ENCODE measurements at places on chromosomes 1 and 21.
A peak's percentile ranks its signal among the peaks of the same experiment; 100 is the strongest.

DNA sequence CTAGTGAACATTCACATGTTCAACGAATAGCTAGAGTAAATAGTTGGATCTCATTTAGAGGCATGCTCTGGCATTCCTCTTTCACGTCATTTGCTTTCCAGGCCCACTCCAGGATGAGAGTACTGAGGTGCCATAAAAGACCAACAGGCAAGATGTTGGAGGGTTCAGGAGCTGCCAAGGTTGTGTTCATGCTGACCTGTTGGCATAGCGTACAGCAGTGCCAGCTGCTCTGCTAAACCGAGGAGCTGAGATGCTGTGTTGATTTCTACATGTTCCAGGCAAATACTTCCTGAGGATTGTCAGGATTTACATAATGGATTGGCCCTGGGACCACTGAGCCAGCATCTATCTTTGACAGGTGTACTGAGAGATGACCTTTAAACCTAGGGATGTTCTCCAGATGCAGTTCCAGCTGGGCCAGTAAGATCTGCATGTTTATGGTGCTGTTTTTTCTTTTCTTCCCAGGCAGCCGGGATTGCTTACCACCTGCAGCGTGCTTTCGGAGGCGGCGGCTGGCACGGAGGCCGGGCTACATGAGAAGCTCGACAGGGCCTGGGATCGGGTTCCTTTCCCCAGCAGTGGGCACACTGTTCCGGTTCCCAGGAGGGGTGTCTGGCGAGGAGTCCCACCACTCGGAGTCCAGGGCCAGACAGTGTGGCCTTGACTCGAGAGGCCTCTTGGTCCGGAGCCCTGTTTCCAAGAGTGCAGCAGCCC is 66.9 kb downstream of the DISC1 start:
- no peak for DNase-seq

DNA sequence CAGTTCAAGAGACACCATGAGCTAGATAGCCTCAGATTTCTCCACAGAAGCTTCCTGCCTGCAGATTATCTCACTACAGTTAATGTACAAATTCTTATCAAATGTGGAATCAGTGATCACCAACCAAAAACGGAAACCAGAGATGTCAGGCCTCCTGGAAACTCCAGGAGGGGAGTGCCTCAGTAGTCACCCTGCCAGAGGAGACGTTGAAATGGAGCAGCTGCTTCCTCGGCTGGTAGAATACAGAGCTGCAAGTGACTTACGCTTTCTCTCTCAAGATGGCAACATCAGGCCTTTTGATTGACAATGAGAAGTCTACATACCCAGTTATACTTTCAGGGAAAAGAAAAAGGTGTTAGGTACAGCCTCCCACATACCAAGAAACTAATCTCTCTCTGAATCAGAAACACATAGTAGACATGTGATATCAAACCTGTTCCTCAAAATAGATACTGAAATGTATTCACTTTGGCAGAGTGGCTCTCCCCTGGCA is 52.2 kb downstream of the ACP6 start:
- DNase-seq = no peak

GRCh38 chr1:244231193-244231571 is 180.1 kb downstream of the ZBTB18 start:
- DNase-seq = no peak

GRCh38 chr1:162384116-162384515 is 2.6 kb downstream of the C1orf226 start:
- no peak for DNase-seq

DNA sequence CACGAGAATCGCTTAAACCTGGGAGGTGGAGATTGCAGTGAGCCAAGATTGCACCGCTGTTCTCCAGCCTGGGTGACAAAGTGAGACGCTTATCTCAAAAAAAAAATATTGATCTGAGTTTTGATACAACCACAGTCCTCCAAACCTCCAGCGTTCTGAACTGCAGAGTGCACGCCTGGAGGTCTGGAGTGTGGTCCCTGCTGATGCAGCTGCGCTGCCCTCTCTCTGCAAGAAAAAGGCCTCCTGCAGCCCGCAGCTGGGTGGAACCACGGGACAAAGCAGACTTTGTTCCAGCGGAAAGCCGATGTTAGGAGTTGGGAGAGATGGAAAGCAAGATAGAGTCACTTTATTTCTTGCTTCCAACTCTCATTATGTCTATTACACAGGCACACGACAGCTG is 144.9 kb upstream of the SOD1 start:
- no peak for DNase-seq

- DNase-seq = no peak
Observed at GRCh38 chr1:57377339-57378139, 46.3 kb downstream of the DAB1 start.

DNA sequence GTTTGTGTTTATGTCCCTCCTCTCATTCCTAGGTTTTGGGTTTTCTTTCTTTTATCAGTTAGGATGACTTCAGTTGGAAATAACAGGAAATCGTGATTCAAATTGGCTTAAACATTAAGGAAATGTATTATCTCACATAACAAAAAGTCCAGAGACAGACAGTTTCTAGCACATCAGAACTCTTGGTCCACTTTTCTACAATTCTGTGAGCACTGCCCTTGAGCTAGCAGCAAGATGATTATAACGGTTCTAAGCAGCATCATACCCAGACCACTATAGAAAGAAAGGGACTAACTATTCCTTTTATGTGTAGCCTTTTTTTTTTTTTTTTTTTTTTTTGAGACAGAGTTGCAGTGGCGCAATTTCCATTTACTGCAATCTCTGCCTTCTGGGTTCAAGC is 18.9 kb downstream of the FCGR2B start:
- DNase-seq = no peak

GRCh38 chr1:109099938-109100773 is 9.6 kb downstream of the TMEM167B start:
- peak; percentile 98 for DNase-seq

- no peak for DNase-seq
Observed at GRCh38 chr21:42061195-42061985, 9.7 kb upstream of the UMODL1 start.

GRCh38 chr1:7778133-7778628 is 5.9 kb upstream of the PER3 start:
- DNase-seq = no peak

DNA sequence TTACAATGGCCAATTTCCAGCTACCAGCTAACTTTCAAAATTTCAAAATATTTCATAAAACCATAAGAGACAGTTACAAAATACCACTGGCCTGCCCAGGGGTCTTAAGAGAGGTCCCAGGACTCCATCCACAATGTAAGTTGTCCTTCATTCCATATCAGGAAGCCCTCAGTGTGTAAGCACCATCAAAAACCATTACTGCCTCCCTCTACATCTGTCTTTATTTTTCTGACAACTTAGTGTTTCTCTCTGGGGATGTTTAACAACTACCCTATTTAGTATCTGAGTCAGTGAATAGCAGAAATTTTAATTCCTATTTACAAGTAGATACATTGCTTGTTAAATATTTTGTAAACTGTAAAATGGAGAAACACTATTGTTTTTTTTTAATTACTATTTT is 339.3 kb upstream of the ADAMTS5 start:
- no peak for DNase-seq

DNA sequence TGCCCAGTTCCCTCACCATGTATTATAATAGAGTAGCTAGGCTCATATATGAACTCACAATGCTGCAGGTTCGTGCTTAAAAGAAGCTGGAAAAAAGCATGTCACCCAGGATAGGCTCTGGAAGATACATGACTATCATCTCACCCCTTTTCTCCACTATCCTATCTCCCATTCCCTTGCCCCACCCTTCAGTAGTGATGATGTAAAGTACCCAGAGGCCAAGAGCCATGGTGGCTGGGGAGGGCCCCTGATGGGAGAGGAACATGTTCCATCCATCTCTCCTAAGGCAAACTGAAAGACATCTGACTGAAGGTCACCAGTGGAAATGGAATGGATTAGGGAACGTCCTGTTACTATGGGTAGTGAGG is 20.3 kb upstream of the RBBP5 start:
- DNase-seq = no peak

DNA sequence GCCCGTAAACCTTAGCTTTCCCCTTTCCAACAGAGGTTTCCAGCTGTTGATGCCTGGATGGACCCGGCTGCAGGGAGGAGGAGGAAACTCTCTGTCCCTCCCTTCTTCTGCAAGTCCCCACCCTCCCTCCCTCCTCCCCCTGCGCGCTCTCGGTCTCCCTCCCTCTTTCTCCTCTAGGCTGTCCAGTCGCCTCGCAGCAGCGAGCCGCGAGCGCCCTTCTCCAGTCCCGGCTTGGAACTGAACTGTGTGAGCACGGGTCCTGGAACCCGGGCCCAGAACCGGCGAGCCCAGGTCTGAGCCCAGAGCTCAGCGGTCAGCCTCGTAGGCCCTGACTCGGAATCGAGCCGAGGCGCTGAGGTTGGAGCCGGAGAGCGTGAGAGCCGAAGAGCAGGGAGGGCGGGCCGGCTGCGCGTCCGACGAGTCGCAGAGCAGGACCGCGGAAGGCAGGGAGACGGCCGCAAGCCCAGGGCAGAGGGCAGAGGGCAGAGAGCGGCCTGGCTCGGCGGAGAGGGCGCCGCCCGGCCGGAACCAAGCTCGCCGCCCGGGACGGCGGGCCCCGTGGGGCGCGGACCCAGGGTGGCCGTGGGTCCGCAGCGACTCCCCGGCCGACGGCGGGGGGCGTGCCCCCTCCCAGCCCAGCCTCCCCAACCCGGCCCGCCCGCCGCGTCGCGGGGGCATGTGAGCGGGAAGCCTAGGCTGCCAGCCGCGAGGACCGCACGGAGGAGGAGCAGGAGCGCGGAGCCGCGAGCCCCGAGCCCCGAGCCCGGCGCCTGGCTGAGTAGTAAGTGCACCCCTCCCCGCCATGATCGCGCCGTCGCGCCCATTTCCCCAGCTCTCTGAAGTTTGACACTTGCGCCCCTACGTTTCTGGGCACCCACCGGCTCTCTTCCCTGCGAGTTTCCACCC is at the start of gene SOX13:
TSS of gene SOX13 (plus strand) at position 185 of the 906 bp plus-strand sequence. CDS start 39,801 bp downstream, outside the sequence.
- DNase-seq = peak; percentile 81

- DNase-seq = no peak
Observed at GRCh38 chr1:180230416-180230790, 339 bp downstream of the LHX4 start.

Data from NCI-H1436 (cell line).